ENCODE measurements at places on chromosomes 5 and 9.

DNA sequence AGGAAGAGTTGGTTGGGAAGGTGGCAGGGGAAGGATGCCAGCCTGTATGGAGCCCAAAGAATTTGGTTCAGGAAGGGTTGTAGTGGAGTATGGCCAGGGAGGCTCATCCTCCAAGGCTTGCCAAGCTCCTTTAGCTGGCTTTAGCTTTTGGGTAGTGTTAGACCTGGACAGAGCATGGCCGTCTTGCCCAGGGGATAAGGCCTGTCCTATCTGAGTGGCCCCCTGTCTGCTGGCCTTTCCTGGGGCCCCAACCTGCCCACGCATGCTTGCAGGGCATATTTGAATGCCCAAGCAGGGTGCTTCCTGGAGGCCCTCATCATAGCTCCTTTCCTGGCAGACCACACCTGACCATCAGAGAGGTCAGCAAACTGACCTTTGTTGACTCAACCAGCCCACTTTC is 227.7 kb downstream of the CDH12 start:
- no peak for DNase-seq

DNA sequence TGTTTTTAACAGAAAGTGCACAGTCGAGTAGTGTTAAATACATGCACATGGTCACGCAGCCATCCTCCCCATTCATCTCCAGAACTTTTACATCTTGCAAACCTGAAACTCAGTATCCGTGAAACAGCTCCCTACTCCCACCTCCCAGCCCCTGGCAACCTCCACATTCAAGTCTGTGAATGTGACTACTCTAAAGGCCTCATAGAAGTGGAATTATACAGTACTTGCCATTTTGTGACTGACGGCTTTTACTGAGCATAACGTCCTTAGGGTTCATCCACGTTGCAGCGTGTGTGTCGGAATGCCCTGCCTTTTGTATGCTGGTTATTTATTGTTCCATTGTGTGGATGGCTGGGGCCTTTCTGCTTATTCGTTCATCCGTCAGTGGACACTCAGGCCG is 35.8 kb downstream of the USP20 start:
- DNase-seq: no peak

DNA sequence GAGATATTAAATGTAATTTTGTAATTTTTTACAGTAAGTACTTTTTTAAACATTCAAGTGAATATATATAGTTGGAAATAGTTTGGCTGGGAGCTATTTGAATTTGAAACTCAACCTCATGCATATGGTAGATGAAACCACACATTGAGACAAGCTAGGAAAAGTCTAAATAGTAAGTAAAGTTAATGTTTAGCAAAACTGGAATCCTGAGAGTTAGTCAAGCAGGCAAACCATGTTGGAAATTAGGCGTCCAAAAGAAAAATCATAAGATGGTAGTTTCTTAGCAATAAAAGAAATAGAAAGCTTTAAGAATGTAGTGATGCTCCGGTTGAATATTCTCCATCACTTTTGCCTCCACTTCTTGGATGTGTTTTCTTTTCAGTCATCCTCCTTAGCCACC is 657.1 kb upstream of the CDH10 start:
- no peak for DNase-seq

DNA sequence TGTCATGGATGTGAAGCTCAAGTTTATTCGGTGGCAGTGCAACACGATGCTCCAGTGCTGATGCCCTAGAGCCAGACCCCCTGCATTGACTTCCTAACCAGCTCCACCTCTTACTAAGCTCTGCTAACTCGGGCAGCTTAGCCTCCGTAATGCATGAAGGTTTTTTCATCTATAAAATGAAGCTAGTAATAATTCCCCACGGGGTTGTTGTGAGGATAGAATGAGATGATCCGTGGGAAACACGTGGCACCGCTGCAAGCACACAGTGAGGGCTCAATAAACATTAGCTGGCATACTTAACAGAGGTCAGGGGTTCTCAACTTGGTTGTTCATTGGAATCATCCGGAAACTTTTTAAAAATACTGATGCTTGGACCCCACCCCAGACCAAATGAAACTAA is 6.8 kb downstream of the ENC1 start:
- no peak for DNase-seq

- DNase-seq: no peak
Measured at GRCh38 chr5:10596886-10597451, 33.1 kb downstream of the ANKRD33B start.

DNA sequence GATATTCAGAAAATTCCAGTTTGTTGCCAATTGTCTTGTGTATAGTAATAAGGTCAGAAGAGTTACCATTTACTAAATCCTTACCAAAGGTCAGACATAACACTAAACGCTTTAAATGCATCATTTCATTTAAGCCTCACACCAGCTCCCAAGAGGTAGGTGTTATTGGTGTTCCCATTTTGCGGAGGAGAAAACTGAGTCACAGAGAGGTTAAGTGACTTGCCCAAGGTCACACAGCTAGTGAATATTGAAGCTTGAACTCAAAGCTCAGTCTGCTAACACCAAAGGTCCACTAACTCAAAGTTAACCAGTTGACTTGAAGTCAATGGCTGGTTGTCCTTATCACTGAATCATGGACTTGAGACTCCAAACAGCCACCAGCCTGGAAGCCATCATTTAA is 40.8 kb upstream of the NTNG2 start:
- no peak for DNase-seq

DNA sequence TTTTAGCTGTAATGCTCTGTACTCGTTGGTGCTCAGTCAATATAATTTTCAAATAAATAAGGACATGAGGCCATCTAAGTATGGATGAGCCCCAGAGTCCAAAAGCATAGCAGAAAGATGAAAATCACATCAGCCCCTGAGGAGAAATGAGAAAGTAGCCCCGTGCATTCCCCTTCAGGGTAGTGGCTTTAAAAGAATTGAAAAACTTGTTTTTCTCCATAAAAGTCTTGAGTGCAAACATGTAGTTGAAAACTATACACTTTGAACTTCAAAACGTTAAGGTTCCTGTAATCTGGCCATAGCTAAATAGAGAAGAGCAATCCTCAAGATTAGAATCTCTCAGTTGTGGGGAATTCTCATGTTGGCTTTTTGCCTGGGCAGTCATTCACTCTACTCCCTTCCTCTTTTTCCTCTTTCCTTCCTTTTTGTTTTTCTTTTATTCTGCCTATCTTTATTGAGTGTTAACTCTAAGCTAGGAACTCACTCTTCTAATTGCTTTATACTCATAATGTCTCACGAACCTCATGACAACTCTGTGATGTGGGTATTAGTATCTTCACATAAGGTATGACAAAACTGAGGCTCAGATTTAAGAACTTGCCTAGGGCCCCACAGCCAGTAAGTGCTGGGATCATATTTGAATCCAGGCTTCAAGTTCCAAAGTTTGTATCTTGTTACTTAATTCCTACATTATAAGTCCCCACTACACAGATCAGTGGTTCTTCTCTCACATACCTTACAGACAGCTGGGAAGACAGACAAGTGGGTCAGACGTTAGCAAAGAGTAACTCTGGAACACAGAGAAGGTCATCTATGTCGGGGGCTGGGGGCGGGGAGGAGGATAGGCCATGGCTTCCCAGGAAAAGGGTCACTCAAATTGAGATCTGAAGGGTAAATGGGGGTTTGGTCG is 46.4 kb upstream of the ABCA1 start:
- no peak for DNase-seq

DNA sequence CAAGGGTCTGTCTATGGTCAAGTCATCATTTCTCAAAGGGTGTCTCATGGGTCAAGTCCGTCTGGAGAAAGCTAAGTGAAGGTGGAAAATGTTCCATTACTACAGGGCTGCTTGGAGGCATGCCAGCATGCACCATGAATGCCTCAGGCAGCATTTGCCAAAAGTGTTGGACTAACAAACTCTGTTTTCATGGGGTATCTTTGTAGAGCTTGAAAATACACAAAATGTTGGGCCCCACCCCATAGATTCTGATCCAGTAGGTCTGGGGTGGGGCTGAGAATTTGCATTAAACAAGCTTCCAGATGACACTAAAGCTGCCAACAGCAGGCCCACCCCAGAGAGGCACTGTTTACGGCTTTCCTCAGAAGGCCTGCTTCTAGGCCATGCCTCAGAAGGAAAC is 75.0 kb upstream of the FRRS1L start:
- DNase-seq: peak; percentile 45

DNA sequence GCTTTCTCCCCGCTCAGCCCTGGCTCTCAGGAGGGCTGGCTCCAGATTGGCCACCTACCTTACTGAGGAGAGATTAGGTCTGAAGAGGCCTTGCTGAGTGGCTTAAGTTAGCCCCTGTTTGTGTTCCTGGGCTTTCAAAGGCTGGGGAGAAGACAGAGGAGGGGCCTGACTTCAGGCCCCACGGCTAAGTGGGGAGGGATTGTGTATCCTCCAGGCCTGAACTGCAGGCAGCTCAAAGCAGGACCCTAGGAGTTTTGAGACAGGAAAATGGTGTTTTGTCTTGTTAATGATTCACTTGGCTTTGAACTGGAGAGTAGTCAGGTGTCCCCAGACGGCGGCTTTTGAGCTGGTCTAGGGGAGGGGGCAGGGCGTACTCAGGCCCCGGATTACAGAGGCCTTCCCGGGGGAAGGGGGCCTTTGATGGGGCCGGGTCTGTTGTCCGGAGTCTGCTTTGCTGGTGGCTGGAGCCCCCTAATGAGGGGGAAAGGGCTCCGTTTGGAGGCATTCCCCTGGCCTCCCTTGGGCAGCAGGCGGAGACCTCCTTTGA is 162.0 kb upstream of the SMIM23 start:
- DNase-seq: peak; percentile 93

GRCh38 chr5:134511796-134512660 is 13.4 kb upstream of the JADE2 start:
- peak; percentile 94 for DNase-seq

DNA sequence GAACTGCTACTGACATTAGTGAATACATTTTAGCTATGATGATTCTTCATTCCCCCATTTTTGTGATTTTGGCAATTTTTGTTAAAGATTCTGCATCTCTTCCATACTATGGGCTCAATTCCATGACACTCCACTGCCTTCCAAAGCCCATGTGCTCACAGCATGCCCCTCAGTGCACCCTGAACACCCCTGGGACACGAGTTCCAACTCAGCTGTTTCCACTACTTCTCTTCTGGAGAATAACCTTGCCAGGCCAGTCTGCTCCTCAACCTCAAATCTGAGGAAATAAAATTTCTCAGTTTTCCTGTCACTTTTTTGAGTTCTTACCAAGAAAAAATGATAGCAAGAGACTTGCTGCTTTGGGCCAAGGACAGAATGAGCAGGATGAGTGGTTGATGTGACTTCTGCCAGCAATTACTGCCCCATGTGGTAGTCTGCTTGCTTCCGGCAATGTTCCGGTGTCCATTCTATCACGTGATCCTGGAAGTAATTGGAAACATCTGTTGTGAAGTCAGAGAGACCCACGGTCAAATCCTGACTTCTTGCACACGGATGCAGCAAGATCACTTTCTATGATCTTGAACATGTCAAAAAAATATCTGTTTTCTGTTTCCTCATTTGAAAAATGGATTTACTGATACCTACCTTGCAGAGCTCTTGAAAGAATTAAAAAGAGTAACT is 58.3 kb downstream of the EGFLAM start:
- no peak for DNase-seq

GRCh38 chr5:43396762-43397304 is 15.4 kb downstream of the CCL28 start:
- no peak for DNase-seq

GRCh38 chr5:11248966-11249365 is 487.9 kb upstream of the DAP start:
- DNase-seq: no peak

- DNase-seq: no peak
Measured at GRCh38 chr9:132946211-132946610, 1.8 kb upstream of the TSC1 start.

- DNase-seq: no peak
Measured at GRCh38 chr9:93663877-93664548, 87.6 kb downstream of the PHF2 start.

DNA sequence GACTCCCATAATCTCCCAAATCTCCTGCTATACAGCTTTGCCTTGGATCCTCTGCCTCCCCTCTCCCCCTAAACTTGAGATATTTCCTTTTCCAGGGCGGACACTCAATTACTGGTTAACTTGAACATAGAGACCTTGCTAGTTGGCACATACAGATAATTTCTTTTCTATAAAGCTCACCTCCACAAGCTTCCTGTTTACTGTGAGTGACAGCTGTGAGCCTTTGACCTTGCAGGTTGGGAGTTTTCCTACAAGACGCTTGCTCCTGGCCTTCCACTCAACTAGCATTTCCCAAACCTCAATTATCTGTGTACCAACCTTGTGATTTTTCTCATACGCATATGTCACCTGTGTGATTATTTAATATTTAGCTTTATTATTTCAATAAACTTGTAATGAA is 114.5 kb downstream of the GNA14 start:
- no peak for DNase-seq

DNA sequence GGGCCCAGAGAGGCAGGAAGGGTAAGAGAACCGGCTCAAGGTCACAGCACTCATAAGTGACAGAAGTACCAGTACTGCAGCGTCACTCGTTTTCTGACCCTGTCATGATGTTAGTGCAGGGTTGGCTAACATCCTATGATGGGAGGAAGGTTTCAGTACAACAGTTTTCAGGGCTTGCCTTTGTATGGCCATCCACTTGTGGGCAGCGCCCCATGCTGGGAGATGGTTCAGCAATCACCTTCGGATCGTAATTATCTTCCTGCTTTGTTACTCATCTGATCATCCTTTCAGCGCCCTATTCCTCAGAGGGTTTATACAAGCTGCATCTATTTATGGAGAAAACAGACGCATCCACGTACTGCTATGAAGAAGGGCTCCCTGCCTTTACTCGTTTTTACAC is 2.4 kb downstream of the MAP1B start:
- DNase-seq: no peak

DNA sequence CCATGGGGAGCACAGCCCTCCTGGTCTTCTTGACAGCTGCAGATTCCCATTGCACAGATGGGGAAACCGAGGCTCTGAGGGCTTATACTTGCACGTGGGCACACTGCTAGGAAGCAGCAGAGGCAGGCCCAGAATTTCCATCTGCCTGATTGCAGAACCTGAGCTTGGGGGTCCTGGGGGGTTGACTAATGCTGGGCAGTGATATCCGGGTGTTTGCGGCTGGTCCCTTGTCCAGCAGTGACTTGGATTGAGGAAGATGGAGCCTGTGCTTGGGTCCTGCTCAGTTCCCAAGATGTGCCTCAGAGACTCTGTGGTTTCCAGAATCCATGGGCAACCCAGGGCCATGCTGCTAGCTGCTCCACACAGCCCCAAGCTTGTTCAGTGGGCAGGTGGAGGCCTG is 91.2 kb downstream of the PHF2 start:
- peak; percentile 24 for DNase-seq

- DNase-seq: no peak
Measured at GRCh38 chr5:133265257-133265656, 213.4 kb downstream of the HSPA4 start.

- no peak for DNase-seq
Measured at GRCh38 chr5:36270175-36270574, 28.4 kb upstream of the NADK2 start.

DNA sequence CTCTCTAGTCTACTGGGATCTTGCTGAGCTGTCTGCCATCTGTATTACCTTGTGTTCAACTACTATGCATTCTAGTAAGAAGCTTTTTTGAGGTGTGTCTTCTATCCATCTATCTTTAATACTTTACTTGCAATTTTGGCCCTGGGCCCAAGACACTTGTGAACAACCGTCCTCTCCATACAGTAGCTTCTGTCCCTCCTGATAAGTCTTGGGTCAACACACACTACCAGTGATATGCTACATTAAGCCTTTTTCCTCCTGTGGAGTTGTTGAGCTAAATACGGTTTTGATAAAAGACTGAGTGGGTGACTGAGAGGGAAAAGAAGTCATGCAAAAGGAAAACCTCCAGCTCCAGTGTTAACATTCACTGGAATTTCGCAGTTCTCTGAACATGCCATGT is 133.3 kb upstream of the PCA3 start:
- no peak for DNase-seq

GRCh38 chr9:107789001-107789700 is 299.6 kb upstream of the KLF4 start:
- no peak for DNase-seq

GRCh38 chr5:141427783-141428426 is 2.4 kb upstream of the PCDHGA12 start:
- DNase-seq: no peak
